Activated naive CD4-positive, alpha-beta T cell treated with anti-CD3 and anti-CD28 coated beads, Interleukin-2, amount 50 U/mL, for 72 hours (primary cell): ENCODE measurements at places on chromosomes 2 and 18.

- DNase-seq, result no peak
Measured at GRCh38 chr2:212177724-212178123, 360.9 kb downstream of the ERBB4 start.

GRCh38 chr2:213166109-213166508, 14.7 kb upstream of the IKZF2 start:
- no peak for DNase-seq

GRCh38 chr18:67731851-67732250, 215.3 kb upstream of the DSEL start:
- DNase-seq, result no peak

DNA sequence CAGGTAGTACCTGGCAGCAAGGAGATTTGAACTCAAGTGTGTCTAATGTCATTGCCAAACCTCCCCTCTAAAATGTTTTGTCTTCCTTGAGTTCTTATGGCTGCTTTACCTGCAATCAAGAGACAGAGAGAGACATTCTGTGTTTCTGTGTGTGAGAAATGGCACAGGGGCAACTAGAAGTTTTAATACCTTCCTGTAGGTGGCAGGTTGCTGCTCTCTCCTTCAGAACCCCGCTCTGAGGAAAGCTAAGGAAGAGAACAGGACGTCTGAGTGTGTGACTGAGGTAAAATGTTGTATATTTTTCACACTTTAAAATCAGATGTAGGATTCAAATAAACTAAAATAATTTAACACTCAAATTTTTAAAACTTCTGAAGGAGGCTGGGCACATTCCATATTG, 19.2 kb downstream of the DTNA start:
- DNase-seq, result no peak

DNA sequence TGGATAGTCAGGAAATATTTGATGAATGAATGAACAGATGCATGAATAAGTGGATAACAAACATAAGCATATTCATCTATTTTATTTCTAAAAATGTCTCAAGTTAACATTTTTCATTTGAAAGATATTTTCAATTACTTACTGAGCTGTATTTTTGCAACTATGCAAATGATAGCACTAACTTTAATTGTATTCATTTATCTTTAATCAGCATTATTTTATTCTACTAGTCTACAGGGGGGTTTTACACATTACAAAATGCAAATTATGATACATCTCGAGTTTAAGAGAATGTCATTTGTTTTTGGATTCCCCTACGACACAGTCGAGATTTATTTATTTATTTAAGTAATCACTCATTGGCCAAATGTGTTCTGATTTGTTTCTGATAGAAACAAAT, 530.6 kb downstream of the ERBB4 start:
- DNase-seq, result no peak

DNA sequence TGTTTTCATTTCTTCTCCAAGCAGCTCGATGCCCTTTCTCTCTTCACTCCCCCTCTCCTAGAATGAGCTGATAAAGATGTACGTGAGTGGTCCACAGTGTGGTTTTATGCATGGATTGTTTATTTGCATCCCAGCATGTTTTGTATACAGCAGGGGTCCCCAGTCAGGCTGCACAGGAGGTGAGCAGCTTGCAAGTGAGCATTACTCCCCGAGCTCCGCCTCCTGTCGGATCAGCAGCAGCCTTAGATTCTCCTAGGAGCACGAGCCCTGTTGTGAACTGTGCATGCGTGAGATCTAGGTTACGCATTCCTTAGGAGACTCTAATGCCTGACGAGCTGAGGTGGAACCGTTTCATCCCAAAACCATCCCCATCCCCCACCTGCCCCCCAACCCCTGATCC, 262.6 kb downstream of the AGAP1 start:
- no peak for DNase-seq

GRCh38 chr18:44895176-44895798, 214.6 kb downstream of the SETBP1 start:
- DNase-seq, result no peak

GRCh38 chr2:217398860-217399259, 539.0 kb upstream of the TNP1 start:
- DNase-seq, result no peak

- DNase-seq, result no peak
Measured at GRCh38 chr2:234100686-234101085, 50.2 kb downstream of the SPP2 start.

DNA sequence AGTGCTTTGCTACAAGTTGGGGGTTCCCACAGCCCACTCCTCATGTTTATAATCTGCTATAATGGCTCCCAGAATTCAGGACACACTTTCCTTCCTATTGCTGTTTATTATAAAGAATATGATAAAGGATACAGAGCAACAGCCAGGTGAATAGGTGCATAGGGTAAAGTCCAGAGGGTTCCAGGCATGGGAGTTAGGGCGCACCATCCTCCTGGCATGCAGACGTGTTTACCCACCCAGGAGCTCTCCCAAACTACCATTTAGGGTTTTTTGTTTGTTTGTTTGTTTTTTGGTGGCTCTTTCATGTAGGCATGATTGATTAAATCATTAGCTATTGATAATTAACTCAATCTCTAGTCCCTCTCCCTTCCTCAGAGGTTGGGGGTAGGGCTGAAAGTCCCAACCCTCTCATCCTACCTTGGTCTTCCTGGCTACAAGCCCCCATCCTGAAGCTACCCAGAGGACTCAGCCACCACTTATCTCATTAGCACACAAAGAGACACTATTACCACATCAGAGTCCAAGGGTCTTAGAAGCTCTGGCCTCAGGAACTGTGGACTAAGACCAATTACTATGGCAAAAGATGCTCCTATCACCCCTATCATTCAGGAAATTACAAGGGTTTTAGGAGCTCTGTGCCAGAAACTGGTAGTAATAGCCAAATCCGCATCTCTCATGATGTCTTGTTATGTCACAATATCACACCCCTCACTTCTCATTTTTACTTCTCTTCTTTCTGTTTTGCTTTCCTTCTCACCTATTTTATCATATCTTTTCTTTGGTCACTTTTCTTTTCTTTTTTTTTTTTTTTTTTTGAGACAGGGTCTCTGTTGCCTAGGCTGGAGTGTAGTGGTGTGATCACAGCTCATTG, 154.9 kb upstream of the TTC39C start:
- no peak for DNase-seq

DNA sequence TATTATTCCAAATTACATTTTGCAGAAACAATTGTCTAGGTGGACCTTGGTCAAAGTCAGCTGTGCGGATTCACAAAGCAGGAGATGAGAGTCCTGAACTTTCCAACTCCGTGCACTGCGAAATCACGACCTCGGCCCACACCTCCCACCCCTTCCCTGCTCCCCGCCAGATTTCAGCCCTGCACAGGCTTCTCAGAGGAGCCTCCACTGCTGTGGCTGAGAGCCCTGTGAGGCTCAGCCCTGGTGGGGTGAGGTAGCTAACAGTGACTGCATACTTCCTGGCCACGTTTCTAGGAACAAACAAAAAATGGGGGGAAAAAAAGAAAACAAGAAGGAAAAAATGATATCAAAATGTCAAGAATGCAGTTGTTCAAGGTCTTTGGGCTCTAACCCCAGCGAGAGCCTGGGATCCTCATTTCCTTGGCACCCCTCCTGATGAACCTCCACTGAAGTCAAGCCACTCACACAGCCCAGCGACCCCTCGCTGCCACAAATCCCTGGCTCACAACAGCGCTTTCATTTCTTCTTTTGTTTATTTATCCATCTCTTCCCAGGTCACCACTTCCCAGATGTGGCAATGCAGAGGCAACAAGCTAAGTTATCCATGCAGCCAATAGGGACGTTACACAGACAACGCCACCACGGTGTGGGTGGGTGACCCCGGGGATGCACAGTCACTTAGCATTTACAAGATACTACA, 729.7 kb upstream of the ID2 start:
- DNase-seq, result no peak

GRCh38 chr18:8602040-8602439, 7.2 kb upstream of the RAB12 start:
- DNase-seq, result no peak

DNA sequence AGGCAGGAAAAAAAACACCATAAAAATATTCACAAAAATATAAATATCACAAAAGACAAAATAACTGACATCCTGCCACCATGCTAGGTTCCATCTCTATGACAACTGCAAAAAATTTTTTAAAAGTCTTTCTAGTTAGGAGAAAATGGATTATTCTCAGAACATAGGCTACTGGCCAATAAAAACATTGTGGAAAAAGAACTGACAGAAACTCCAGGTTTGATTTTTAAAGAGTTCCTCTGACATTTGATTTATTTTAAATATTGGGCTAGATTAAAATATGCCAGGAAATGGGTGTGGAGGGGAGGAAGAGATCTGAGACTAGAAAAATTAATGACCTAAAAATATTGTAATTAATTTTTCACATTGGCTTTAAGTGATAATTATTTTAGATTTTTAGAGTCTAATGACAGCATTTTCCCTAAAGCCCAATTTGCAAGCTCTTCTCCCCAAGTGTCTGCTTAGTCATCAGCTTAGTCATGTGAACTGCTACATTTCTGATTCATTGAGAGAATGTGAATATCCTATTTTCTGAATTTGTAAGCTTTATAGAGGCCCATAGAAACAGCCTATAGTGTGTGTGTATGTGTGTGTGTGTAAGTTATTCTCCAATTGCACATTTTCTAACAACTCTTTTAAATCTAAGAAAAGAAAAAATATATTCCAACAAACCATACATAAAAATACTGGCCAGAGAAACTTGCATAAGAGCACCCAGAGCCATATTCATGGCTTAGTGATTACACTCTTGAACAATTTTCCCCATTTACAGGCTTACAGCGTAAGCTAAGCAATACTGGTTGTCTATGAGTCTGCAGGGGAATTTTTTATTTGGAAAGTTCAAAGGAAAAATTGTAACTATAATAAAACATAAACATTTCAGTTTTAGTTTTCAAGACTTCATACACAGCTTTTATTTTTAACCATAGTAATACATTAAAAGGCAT, 48.4 kb downstream of the TMEFF2 start:
- no peak for DNase-seq

DNA sequence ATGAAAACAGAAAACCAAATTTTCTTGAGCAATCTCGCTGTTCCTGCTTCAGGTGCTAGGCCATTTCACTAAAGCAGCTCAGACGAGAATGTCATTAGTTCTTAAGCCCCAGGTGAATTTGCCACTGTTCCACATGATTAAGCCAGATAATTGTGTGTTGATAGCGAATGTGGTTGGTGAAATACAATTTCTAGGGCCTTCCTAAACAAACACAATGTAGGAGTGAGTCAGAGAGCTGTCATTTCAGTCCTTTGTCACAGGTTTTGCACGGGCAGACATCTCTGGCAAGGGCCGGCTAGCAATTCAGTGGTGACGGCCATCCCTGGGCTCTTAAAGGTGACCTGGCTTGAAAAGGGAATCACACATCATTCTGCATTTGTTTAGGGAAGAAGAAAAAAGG, 170.7 kb downstream of the TMEM182 start:
- no peak for DNase-seq

- DNase-seq, result no peak
Measured at GRCh38 chr18:64401268-64402060, 252.6 kb upstream of the LINC00305 start.

GRCh38 chr18:63867368-63868125, 20.0 kb upstream of the SERPINB2 start:
- no peak for DNase-seq

- DNase-seq, result no peak
Measured at GRCh38 chr2:71598526-71598925, 145.2 kb downstream of the DYSF start.

DNA sequence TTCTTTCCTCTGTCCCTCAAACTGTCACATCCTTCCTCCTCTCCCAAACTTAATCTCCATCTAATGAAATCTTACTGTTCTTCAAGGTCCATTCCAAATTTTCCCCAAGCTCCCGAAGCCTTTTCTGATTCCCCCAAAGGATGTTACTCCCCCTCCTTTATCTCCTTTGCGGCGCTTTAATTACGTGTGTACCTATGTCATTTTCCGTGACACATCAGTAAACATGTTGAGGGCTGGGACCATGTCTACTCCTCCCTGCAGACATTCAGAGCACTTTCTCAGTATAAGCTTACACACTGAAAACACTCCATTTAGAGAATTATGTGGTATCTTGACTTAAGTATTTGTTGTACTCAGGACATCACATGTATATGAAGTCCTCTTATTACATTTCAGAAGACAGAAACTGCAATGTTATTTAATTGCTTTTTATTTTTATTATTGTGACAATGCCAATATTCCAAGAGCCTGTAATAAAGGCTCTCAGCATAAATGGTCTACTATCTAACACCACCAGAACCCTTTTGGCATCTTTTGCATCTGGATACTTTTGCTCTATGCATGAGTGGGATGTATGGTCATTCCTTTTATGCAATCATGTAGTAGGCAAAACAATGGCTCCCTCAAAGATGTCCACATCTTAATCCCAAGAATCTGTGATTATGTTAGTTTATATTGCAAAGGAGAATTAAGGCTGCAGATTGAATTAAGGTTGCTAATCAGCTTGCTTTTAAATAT, 1.8 kb downstream of the NMI start:
- no peak for DNase-seq

DNA sequence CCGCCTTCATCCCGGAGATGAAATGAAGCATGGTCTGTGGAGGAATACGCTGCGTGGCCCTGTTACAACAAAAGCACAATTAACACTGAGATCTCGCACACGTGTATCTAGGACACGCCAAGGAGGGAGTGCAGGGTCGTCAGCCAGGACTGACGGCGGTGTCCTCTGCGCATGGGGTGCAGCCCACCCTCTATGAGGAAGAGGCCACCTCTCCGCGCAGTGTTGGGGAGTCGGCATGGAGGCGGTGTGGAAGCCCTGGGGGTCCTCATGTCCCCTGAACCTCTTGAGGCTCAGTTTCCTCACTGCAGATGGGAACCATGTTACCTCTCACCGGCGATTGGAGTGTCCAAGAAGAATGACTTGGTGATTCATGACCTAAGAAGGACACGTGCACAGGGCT, 86.0 kb upstream of the ZNF236 start:
- DNase-seq, result no peak

DNA sequence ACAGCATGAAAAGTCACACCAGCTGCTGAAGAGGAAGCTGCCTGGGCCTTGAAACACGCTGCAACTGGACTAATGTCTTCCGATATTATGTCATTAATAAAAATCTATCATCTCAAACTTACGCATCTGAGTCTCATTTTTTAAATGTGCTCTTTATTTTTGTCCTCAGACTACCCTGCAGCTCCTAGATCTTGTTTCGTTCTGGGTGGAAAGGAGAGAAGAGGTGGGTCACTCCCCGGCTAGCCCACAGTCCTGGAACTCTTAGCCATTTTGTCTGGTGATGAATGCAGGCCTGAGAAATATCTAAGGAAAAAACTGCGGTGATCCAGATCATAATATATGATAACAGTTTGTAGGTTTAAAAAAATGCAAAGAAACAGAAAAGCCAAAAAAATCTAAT, 73.3 kb downstream of the TXNL1 start:
- no peak for DNase-seq

- no peak for DNase-seq
Measured at GRCh38 chr2:10322973-10323372, 20.3 kb downstream of the HPCAL1 start.

DNA sequence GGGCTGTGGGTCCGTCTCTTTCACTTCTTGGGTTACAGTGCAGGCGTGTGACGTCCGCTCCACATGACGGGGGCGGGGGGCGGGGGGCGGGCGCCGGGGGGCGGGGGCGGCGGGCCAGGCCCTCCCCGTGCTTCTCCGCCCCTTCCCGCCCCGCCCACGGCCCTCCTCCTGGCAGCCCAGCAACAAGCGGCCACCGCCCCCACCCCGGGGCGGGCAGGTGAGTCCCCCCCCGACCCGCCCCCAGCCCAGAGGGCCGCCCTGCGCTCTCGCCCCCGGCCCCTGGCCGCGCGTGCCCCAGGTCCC, 3.6 kb downstream of the ZNF516 start:
- DNase-seq, result peak; percentile 45
